ENCODE measurements at places on chromosomes 2 and 18.

DNA sequence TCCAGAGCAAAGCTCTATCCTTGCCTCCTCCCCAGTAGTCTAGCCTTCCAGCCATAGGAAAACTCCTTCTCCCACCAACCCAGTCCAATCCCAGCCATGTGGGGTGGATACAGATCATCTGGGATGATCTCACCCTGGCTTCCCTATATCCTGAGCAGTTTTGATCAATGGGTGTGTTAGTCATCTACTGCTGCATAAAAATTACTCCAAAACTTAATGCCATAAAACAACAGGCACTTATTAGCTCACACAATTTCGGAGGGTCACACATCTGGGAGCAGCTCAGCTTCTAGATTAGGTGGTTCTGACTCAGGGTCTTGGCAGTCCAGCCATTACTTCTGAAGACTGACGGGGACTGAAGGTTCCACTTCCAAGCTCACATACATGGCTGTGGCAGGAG lies 190.4 kb downstream of the SPP2 start:
- no peak for DNase-seq

GRCh38 chr2:161703863-161704262 lies 79.6 kb downstream of the SLC4A10 start:
- no peak for DNase-seq

- DNase-seq, result peak; percentile 67
Observed at GRCh38 chr2:20671036-20671735, 4.2 kb downstream of the GDF7 start.

- peak; percentile 69 for DNase-seq
Observed at GRCh38 chr2:60553495-60554073, at the start of gene BCL11A. BCL11A (minus strand) TSS chr2:60553654; CDS start chr2:60553270, 384 bp downstream.

DNA sequence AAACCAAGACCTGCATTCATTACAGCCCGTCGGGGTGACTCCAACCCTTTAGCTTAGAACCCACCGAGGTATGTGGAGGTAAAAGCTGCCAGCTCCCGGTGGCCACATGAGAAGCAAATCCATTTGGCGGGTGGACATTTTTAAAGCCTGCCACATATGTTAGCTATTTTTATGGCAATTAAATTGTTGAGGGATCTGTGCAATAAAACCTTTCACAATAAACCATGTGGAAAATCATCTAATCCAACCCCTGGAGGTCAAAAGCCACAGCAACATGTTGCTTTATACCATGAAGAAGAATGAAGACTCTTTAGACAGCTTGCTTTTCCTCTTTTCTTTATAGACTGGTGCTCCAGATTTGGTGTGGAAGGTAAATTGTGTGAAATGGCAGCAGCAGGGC lies 176.3 kb downstream of the AGPS start:
- no peak for DNase-seq

GRCh38 chr18:52963481-52963880 lies 623.5 kb downstream of the DCC start:
- DNase-seq, result no peak

DNA sequence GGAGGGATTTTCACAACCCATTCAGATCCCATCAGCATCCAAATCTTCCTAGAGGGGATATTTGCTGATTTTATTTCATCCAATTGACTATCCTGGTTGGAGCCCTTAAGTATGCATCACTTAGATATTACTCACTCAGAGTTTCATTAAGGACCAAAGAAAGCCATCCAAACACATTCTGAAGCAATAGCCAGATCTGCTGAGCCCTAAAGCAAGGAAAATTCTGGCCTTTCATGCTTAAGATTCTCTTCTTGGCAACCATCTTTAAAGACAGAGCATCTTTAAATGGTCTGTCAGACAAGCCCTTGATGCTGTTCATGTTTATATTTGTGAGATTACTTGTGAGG lies 40.9 kb upstream of the C1D start:
- DNase-seq, result no peak

All from right kidney (tissue), 9 donors.